Right ventricle myocardium superior (tissue), 1 donor: ENCODE measurements at places on chromosomes 5 and 9. TPM values are rescaled to one million over a fixed set of nuclear protein-coding genes. Genes with fewer than 3 reads are reported as not detected.

DNA sequence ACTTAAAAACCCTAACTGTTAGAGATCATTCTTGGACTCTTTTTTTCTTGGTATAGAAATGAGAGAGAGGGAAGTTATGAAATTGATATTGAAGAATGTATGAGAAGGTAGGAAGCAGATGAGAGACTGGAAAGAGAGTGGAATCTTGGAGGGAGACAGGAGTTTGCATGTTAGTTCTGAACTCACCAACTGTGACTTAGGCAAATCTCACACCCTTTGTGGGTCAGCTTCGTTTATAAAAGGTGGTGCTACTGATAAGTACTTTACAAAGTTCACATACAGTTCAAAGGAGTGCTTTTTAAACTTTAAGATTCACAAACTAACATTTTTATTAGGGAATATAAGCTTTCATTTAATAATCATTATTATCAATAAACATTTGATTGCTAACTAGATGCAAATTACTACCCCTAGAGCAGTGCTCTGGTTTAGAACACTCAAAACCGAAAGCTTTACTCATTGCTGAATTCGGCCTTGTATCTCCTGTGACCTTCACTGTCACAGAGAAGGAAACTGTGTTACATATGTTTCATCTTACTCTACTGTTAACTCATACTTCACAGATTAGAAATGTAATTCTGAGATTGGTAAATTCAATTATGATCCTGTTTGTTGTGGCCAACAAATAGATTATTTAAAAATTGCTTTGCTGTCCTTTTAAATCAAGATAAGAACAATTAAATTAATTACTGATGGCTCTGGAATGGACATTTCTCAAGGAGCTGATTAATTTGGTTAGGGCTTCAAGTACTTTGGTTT lies 143.2 kb downstream of the RMI1 start:
- no peak for DNase-seq

DNA sequence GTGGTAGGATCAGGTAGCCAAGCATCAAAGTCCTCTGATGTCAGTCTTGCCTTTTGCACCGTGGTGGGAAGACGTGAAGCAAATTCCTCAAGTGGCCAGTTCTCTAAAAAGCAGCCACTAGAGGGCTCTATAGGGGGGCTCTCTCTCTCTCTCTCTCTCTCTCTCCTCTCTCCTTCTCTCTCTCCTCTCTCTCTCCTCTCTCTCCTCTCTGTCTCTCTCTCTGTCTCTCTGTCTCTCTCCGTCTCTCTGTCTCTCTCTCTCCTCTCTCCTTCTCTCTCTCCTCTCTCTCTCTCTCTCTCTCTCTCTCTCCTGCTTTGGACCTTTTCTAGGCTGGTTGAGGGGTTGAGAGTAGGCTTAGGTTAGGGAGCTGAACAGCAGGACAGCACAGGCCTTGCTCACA lies 13.9 kb upstream of the OSMR start:
- DNase-seq, result no peak

DNA sequence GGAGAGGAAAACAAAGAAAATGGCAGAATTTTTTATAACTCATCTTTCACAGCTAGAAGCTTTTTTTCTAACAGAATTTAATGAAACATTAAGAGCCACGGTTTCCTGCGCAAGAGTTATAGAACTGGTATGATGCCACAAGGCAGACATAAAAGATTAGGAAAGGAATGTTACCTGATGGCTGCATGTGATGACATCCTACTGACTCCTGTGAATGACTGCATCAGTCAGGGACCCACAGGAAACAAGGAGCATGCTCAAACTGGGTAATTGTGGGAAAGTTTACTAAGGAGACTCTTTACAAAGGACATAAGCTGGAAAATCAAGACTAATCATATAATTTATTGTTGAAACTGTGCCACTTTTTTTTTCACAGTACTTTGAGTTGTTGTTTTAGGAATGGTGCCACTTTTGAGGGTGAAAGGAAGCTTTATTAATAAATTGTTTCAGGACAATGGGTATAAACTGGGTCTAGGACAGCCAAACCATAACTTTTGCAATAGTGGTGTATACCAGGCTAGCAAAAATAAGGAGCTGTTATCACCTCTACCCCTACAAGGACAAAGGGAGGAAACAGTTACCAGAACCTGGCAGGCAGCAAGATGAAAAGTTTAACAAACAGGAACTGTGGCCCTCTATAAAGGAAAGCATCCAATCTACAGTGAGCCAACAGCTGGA lies 5.1 kb upstream of the TSLP start:
- DNase-seq, result no peak

- DNase-seq, result no peak
Measured at GRCh38 chr9:8633784-8634183, 834.2 kb upstream of the DMAC1 start.

DNA sequence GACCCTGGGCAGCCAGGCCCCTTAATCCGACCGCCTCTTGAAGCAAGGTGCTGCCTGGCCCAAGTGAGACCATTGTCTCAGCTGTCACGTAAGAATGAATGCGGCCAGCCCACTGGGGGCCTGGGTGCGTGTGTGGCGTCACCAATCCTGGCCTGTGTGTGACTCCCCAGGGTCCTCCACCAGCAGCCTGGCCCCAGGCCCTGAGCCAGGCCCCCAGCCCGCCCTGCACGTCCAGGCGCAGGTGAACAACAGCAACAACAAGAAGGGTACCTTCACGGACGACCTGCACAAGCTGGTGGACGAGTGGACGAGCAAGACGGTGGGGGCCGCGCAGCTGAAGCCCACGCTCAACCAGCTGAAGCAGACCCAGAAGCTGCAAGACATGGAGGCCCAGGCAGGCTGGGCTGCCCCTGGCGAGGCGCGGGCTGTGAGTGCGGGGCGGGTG lies 124.2 kb downstream of the WNK2 start:
- no peak for DNase-seq

DNA sequence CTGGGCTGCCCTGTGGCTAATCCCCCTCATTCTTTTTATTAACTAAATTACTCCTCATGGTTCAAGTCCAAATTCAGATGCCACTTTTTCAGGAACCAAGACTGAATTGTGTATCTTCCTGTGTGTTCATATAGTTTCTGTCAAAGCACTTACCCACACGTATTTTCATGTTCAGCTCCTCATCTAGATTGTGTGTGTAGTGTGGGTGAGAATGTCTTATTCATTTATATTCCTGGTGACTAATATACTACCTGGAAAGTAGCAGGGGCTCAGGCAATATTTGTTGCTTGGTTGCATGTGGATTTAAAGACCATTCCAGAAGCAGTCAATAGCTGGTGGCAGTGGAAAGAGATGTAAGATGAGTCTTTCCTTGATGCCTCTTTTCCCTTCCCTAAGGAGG lies 48.5 kb upstream of the SRP19 start:
- DNase-seq, result no peak

- no peak for DNase-seq
Measured at GRCh38 chr9:108483676-108484075, 372.1 kb downstream of the ACTL7B start.

DNA sequence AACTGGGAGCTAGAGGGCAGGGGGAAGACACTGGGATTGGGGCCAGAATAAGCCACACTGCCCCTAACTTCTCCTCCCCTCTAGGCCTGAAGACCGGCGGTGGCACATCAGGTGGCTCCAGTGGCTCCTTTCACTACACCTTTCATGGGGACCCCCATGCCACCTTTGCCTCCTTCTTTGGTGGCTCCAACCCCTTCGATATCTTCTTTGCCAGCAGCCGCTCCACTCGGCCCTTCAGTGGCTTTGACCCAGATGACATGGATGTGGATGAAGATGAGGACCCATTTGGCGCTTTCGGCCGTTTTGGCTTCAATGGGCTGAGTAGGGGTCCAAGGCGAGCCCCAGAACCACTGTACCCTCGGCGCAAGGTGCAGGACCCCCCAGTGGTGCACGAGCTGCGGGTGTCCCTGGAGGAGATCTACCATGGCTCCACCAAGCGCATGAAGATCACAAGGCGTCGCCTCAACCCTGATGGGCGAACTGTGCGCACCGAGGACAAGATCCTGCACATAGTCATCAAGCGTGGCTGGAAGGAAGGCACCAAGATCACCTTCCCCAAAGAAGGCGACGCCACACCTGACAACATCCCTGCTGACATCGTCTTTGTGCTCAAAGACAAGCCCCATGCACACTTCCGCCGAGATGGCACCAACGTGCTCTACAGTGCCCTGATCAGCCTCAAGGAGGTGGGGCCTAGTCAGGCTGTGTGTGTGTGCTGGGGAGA lies 6.8 kb downstream of the DNAJB5 start:
- DNase-seq, result no peak

DNA sequence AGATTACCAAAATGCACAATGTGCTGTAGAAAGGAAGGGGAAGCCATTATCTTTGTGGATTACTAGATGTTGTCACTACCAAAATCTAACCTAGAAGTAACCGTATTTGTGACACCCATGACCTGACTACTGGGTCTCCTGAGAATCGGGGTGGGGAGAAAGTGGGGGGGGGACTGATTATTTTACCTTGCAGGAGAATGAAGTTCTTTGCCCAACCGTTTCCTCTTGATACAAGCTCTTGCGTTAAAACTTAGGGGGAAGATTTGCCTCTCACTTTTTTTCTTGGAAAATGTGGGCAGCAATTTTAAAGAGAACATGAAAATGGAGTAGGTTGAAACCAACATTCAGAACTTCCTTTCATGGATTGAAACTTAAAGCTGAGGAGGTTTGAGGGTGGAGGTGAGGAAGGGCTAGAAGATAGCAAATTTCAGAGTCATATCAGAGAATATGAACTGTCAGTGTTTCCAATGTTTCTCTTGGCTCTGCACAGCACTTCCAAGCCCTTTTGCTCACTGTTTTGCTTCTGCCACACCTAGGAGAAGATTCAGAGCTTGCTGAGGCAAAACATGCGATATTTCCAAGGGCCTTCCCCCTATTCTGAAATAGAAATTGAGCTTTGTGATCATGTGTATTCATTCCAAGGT lies 280.8 kb downstream of the AOPEP start:
- no peak for DNase-seq

DNA sequence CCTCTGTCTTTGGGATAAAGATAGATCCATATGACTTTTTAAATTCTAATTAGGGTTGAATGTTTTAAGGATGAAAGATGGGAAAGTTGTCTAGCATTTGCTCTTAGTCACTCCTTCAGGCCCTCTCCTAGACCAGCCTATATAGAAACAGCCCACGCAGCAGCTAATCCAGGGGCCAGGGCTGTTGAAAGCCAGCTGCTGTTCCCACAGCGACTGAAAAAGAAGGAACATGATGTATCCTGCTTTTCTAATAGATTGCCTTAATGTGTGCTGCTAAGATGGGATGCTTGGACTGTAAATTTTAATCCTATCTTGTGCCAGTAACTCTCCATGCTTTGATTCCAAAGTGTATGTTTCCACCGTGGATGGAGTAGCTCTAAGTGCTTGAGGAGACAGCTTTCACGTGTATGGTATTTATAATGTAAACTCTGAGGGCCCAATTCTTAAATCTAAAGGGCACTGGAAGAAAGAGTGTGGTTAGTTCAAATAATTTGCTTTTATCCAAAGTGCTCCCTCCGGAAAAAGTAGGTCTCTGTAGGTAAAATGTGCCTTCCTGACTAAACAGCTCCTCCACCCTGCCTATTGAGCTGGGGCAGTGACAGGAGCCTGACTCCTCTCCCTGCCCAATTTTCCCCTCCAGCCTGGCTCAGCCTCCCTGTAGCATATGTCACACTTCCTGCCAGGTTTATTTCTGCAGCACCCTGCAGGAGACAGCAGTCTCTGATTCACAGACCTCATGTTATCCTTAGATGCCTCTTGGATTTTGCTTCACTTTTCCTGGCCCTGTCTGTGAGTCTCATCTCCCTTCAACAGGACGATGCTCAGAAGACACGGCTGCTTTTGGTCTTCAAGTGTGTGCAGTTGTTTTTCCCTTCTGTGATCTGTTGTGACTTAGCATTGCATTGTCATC lies 33.2 kb downstream of the SLC36A1 start:
- DNase-seq, result no peak

GFRA3 gene
- 0.94 TPM for total RNA-seq

ELAVL2 gene
- not detected for total RNA-seq

LMX1B gene
- 0.70 TPM for total RNA-seq

PFN3 gene
- not detected for total RNA-seq

ALG2 gene
- 14.4 TPM for total RNA-seq

PCDHGB4 gene
- total RNA-seq, result 5.8 TPM
